ENCODE measurements at places on chromosomes 5 and 9.
A peak's percentile ranks its signal among the peaks of the same experiment; 100 is the strongest.

DNA sequence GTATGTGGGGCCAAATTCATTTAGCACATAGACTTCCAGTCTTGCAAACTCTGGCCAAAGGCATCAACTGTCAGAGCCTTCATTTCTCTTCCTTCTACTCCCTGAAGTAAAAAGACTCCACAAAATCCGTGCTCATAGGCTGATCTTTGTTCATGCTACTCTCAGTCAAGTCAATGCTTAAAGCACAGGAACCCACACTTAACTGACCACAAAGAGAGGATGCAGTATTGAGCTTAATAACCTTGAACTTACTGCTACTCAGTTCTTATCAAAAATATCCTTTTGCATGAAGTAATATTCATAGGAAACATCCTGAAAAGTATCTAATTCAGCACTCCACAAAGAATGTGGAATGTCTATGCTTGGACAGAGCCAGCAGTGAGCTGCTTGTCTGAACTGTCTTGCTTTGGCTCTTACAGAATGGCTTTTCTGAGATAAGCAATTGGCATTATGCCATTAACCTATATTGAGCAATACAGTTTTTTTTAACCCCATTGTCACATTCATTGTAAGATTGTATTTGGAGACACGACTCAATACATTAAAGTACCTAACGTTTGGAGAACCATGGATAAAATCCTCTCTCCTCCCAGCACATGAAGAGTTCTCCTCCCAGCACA, 21.7 kb downstream of the LPAR1 start:
- peak; percentile 32 for DNase-seq

- DNase-seq = no peak
Observed at GRCh38 chr5:14236757-14237156, 93.6 kb downstream of the TRIO start.

- DNase-seq = no peak
Observed at GRCh38 chr9:88187631-88188030, 49.4 kb upstream of the SPATA31C2 start.

DNA sequence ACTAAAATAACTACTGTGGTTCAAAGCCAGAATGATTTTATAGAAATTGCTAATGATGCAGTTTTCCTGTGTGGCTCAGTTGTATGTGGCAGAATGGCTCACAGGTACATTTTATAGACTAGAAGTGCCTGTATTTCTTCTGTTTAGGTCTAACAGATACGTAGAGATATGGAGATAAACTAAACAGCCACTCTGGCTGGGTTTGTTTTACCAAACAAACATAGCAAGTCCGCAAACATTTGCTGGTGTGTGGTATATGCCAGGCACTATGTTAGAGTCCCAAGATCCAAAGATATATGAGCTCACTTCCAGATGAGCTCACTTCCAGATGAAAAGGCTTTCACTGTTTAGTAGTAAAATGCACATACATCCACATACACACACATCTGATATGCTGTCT, 24.4 kb downstream of the ADRB2 start:
- DNase-seq = no peak

DNA sequence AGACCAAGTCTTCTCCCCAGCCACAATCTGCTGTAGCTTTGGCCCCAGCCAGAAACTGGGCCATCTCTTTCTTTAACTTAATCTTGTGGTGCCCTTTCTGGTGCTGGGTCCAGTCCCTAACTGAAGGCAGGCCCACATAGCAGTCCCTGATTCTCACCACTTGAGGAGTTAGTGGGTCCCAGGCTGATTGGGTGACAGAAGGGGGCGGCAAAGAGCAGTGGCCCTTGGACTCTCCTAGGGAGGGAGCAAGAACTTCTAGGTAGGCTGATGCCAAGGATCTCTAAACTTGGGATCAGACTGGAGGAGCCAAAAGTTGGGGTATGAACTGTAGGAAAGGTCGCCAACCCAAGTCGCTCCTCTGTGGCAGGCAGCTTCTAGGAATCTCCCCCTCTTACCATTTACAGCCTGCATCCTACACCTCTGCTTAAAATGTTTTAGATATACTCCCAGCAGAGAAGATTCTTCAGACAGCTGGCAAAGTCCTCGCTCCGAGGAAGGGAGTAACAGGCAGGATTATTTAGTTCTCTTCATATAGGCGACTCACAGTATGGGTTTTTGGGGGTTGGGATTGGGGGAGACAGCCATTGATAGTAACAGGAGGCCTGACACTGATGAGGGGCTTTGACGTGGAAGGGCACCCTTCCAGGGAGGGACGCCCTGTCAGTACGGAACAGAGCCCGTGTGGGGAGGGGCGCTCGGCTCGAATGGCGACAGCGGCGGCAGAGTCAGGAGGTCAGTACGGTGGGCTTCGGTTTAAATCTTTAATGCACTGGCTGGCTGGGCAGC, 2.0 kb upstream of the CCL27 start:
- peak; percentile 87 for DNase-seq

- DNase-seq = no peak
Observed at GRCh38 chr5:153460421-153460820, 30.0 kb upstream of the GRIA1 start.

Data from hepatocyte (in vitro differentiated cells).